SJCRH30 (cell line): ENCODE measurements at places on chromosomes 13 and 19.
A peak's percentile ranks its signal among the peaks of the same experiment; 100 is the strongest.

DNA sequence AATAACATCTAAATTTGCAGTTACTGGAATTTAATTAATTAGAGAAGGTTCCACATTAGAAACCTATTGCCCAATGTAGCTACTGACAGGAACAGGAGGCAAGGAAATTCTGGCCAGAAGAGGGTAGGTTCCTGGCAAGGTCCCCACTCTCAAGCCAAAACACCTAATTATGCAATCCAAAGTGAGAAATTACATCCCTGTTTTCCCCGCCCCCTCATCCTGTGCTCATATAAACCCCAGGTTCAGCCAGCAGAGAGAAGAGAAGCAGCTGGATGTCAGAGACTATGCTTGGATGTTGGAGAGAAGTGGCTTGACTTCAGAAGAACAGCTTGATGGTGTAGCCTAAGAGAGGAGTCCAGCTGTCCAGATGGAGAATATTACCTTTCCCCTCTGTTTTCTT, 951.3 kb upstream of the PRR20A start:
- DNase-seq = no peak

- peak; percentile 91 for DNase-seq
Measured at GRCh38 chr19:10416380-10417257, 3.7 kb upstream of the PDE4A start.

GRCh38 chr19:28687296-28687695, 525.7 kb downstream of the UQCRFS1 start:
- DNase-seq = no peak

- DNase-seq = no peak
Measured at GRCh38 chr13:92488249-92488852, 738.3 kb upstream of the GPC6 start.

GRCh38 chr13:23921451-23921888, 24.2 kb upstream of the C1QTNF9B start:
- DNase-seq = peak; percentile 82

DNA sequence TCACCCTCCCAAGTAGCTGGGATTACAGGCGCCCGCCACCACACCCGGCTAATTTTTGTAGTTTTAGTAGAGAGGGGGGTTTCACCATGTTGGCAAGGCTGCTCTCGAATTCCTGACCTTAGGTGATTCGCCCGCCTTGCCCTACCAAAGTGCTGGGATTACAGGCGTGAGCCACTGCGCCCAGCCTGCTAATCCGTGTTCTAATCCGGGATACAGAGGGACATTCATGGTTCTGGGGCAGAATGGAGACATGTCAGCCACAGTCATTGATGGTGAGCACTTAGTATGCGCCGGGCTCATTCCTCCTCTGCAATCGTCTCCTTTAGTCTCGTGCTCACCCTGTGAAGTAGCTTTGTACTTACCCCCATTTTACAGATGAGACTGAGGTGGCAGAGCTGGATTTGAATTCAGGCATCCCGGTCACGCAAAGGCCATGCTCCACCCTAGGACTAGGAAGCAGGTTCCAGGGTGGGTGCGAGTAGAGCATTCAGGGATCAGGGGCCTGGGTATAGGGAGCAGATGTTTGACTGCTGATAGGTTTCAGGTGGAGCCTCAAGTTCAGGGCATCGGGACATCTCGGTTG, 8.2 kb downstream of the RRAS start:
- DNase-seq = no peak

DNA sequence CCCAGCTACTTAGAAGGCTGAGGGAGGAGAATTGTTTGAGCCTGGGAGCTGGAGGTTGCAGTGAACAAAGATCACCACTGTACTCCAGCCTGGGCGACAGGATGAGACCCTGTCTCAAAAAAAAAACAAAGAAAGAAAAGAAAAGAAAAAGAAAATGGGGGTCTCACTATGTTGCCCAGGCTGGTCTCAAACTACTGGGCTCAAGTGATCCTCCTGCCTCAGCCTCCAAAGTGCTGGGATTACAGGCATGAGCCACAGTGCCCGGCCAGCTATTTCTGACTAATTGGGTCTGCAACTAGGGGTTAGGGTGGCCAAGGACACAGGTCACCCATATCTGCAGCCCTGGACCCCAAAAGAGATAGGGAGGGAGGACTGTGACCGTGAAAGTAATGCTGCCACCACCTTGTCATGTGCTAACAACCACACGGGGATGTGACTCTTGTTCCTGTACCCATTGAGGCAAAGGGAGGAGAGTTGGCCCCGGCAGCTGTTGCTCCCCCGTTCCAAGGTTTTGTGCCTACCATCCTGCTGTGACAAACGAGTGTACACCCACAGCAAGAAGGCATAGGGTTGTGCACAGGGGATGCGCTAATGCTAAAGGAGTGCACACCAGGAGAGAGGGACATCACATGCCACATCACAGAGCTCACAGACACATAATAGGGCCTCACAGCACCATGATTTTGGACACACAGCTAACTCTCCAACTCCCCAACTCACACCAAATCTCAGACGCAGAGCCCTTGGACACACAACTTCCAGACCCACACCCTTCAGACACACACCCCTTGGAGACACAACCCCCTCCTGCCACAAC, 619 bp downstream of the MEF2B start:
- no peak for DNase-seq

DNA sequence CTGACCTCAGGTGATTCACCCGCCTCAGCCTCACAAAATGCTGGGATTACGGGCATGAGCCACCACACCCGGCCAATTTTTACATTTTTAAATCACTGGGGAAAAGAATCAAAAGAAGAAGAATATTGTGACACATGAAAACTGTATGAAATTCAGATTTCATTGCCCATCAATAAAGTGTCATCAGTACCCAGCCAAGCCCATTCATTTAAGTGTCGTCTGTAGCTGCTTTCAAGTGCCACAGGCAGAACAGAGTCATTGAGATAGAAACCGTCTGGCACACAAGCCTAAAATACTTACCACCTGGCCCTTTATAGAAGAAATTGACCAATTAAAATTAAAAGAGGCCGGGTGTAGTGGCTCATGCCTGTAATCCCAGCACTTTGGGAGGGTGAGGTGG, 15.3 kb downstream of the COLGALT1 start:
- no peak for DNase-seq

GRCh38 chr13:36992362-36992761, 6.8 kb downstream of the ALG5 start:
- peak; percentile 16 for DNase-seq

DNA sequence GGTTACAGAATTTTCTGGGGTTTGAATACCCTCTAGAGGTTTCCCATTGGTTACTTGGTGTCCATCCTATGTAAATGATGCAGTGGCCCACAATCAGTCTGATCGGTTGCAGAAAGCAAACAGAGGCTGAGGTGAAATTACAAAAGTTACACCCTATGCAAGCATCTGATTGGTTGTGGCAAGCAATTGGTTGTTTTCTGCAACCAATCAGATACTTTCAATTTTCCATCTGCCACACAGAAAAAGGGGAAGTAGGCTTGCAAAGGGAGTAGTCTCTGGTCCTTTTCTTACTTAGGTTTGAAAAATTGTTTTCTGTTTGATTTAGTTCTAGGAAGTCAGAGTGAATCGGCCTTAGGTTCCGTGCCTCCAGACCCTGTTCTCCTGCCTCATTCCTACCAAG, 93.1 kb downstream of the WTIP start:
- peak; percentile 12 for DNase-seq

GRCh38 chr13:86383561-86383960, 584.3 kb upstream of the SLITRK6 start:
- DNase-seq = no peak

- DNase-seq = no peak
Measured at GRCh38 chr13:51556740-51557139, 27.5 kb upstream of the WDFY2 start.

GRCh38 chr13:23609414-23609760, 39.2 kb downstream of the TNFRSF19 start:
- DNase-seq = no peak

DNA sequence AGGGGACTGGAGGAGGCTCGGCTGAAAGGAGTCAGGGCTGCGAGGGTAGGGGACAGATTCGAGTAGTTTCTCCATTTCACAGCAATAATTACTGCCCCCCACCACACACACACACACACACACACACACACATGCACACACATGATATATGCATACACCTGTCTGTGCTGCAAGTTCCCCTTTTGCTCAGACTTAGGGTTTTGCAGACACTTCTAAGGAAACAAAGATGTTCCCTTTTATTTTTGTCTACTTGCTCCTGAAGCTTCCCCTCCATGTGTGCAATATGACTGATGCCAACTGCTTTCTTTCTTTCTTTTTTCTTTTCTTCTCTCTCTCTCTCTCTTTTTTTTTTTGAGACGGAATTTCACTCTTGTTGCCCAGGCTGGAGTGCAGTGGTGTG, 13.4 kb downstream of the MBD3L2B start:
- DNase-seq = no peak

DNA sequence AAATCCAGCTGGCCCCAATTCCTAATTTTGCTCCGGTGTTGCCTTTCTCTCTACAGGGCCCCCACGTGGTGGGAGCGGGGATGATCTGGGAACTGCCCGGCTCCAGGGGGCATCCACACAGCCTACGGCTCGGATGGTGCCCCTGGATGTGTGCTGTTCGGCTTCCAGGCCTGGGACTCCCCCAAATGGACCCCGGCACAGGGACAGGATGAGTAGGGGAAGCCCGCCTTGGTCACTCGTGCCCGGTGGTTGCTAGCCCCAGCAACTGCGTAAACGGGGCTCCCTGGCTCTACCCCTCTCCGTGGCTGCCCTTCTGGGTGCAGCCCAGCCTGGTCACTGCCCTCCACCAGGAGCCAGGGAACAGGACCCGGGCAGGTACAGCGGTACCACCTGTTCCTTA, 111.5 kb downstream of the TEX26 start:
- DNase-seq = peak; percentile 64

DNA sequence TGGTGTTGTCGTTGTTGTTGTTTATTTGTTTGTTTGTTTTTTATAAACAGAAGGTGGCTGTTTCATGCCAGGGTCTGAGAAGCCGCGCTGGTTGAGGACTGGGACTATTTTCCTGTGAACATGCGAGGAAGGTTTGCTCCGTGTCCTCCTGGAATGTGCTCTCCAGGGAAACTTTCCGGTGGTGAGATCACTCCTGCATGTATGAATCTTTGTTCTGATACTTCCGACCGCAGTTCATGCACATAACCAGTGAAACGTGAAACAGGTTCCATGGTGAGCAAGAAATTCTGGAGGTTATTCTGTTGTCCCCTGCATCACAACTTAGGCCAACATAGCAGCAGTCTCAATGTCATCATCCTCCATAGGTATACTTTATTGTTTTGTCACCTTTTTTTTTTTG, 187.6 kb upstream of the ARGLU1 start:
- no peak for DNase-seq

GRCh38 chr13:51577690-51578089, 6.6 kb upstream of the WDFY2 start:
- DNase-seq = no peak

DNA sequence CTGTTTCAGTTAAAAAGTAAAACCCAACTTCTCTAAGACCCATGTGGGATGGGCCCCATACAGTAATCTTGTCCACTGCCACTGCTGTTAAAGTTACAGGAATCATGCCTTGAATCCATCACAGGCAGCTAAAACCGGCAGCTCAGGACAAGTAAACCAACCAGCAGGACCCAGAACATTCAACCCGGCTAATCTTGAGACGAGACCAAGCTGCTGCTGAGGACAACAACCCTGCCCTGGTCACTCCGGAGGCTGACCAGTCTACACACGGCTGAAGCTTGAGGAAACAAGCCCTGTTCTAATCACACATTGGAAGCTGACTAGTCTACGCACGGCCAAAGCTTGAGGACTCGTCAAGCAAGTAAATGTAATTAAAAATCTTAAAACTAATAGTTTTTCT, 105.2 kb upstream of the ZNF492 start:
- DNase-seq = no peak

- DNase-seq = no peak
Measured at GRCh38 chr13:91375116-91375729, 23.2 kb upstream of the GPC5 start.

GRCh38 chr13:36528105-36528504, 95.8 kb downstream of the CCNA1 start:
- no peak for DNase-seq

GRCh38 chr13:66338542-66338941, 891.6 kb downstream of the PCDH9 start:
- DNase-seq = no peak

GRCh38 chr19:48497728-48498594, 13.7 kb downstream of the LMTK3 start:
- no peak for DNase-seq

- DNase-seq = peak; percentile 15
Measured at GRCh38 chr13:104949840-104950740, 1585.4 kb downstream of the EFNB2 start.

DNA sequence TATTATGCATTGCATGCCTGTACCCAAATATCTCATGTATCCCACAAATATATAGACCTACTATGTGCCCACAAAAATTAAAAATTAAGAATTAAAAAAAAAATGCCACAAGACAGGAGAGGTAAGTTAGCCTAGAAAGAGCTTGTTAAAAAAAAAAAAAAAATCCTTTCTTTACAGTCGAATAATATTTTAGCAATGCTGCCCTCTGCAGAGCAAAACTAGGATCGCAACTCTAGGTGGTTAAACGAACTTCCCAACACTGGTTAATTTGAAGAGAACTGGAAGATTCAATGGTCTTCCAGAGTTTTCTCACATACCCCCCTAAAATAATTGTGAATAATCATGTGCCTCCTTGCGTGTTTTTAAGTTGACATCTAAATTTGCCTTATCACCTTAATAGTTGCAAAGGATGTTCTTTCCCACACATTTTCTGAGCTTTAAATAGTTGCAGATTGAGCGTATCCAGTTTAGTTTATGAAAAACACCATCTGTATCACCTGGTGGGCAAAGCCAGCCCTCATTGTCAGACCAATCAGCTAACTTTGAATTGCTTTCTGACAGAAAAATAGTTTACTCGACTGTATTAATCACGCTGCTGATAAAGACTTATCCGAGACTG, 47.4 kb upstream of the RCBTB2 start:
- peak; percentile 82 for DNase-seq

- peak; percentile 62 for DNase-seq
Measured at GRCh38 chr19:49851456-49852259, 699 bp downstream of the PTOV1 start.

DNA sequence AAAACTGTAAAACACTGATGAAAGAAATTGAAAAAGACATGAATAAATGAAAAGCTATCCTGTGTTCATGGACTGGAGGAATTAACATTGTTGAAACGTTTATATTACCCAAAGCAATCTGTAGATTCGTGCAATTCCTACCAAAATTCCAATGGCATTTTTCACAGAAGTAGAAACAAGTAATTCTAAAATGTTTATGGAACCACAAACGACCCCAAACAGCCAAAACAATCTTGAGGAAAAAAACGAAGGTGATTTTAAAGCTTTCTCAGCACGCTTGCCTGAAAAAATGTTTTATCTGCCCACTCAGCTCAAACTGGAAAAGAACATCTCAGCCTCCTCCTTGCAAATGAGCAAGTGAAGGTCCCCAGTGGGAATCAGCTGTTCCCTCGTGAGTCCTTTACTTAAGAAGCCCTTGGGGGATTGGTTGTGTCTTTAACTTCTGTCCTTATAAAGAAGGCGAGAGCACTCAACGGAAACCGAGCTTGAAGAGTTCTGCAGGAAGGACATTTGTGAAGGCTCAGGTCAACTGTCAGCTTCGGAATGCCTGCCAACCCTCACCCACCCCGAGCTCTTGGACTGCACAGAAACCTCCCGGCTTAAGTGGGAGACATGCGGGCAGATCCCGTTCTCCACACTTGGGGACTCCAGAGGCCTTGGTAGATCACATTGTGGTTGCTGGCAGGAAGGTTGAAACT, 256.0 kb upstream of the IRS2 start:
- no peak for DNase-seq
